ENCODE measurements at places on chromosomes 2 and 18.
A peak's percentile ranks its signal among the peaks of the same experiment; 100 is the strongest.

- peak overlapping the region; percentile 27 for H3K4me3 ChIP-seq
- no peaks in the 10 kb centered on the region for H3K36me3 ChIP-seq
- H3K27ac ChIP-seq = no peak overlapping the region
- peaks cover 5% of the 10 kb centered on the region for H3K4me1 ChIP-seq
These were observed 3.5 kb upstream of the LBX2 start for GRCh38 chr2:74502720-74503505.

GRCh38 chr2:46041434-46041833 lies 255.8 kb upstream of the EPAS1 start:
- H3K27me3 ChIP-seq = no peaks in the 10 kb centered on the region
- H3K4me3 ChIP-seq = no peak overlapping the region
- DNase-seq = no peak
- H3K4me1 ChIP-seq = no peaks in the 10 kb centered on the region
- no peaks in the 10 kb centered on the region for H3K36me3 ChIP-seq

- no peak overlapping the region for H3K4me3 ChIP-seq
- no peaks in the 10 kb centered on the region for H3K36me3 ChIP-seq
- H3K27ac ChIP-seq = no peak overlapping the region
These were observed 251.1 kb upstream of the RASGRP3 start for GRCh38 chr2:33225350-33225749.

GRCh38 chr18:65435534-65435933 lies 315.3 kb upstream of the CDH7 start:
- H3K36me3 ChIP-seq = no peaks in the 10 kb centered on the region
- no peak for DNase-seq
- H3K27ac ChIP-seq = no peak overlapping the region
- no peak overlapping the region for H3K4me3 ChIP-seq
- no peaks in the 10 kb centered on the region for H3K4me1 ChIP-seq
- H3K27me3 ChIP-seq = no peaks in the 10 kb centered on the region

DNA sequence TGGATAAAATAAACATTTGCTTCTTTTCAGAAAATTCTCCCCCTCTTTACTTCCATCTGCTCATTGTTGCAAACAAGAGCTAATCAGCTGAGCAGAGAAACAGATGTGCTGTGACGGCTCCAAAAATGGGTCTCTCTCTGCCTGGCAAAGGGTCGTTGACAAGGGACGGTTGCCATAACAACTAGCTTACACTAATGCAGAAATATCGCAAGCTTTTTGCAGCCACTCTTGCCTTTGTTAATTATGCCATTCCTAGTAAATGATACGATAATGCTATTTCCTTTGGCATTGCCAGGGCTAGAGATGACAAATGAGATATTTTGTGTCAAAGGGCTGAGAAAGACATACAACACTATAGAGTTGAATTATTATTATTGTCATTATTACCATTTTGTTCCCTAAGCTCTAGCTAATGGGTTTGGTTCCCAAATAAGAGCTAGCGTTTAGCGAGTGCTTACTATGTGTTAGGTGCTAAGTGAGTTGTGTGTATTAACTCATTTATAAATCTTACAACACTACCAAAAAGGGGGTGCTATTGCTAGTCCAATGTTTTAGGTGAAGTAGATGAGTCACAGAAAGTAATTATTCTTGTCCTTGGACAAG lies 46.8 kb downstream of the MYO3B start:
- DNase-seq = no peak
- H3K27me3 ChIP-seq = no peaks in the 10 kb centered on the region
- H3K4me3 ChIP-seq = no peak overlapping the region
- peaks cover 3% of the 10 kb centered on the region for H3K4me1 ChIP-seq
- H3K36me3 ChIP-seq = no peaks in the 10 kb centered on the region

DNA sequence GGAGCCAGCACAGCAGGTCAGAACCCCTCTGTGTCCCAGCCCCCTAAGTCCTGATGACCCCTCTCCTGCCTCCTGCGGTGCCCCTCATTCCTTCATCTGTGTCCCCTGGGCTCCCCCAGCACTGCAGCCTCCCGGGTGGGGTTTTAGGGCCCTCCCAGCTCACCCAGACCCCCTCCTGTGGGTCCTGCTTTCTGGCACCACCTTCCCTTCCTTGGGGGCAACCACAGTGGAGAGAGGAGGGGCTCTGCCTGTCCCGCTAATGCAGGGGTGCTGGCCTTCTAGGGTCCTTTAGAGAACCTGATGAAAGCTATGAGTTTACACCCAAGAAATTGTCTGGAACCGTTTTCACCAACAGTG lies 42.7 kb upstream of the ALPP start:
- no peaks in the 10 kb centered on the region for H3K27me3 ChIP-seq
- no peak for DNase-seq
- H3K4me3 ChIP-seq = no peak overlapping the region
